ENCODE measurements at places on chromosomes 7 and 10. TPM values are rescaled to one million over a fixed set of nuclear protein-coding genes. Genes with fewer than 3 reads are reported as not detected.

DNA sequence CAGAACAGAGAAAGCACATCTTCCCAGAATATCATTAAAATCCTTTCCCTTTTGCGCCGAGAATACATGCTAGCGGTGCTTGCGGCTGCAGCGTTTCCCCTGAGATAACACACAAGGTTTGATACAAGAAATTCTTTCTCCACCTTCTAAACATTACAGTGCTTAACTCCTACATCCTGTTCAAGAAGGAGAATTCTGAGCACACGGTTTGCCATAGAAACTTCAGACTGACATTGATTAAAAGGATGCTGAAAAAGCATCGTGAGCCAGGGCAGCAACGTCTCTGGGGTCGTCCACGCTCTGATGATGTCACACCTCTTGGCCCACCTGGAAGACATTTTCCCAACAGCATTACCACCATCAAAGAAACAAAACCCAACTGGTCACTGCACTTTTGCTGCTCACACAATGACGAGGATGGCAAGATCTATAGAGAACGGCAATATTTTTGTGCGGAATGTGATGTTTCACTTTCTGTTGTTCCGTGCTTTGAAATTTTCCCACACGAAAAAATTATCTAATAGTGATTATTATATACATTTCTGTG is 27.0 kb upstream of the PRSS1 start:
- no peak for DNase-seq

DNA sequence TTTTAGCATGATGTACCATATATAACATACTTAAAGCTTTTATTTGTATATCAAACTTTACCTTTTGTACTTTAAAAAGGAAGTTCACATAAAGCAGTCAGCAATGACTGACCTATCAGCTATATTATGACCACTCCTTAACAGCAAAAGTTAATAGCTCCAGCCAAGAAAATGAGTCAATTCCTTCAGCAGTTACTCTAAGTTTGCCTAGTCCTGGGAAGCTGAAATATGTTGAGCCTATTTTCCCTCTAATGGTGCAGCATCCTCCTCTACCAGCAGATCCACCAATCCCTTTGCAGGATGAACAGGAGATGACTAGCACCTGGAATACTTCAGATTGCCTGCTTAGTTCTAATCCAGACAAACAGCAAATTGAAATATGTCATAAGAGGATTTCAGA is 64.2 kb downstream of the CUL2 start:
- DNase-seq, result no peak

GRCh38 chr10:2130705-2131305 is 393.5 kb upstream of the ADARB2 start:
- DNase-seq, result no peak

DNA sequence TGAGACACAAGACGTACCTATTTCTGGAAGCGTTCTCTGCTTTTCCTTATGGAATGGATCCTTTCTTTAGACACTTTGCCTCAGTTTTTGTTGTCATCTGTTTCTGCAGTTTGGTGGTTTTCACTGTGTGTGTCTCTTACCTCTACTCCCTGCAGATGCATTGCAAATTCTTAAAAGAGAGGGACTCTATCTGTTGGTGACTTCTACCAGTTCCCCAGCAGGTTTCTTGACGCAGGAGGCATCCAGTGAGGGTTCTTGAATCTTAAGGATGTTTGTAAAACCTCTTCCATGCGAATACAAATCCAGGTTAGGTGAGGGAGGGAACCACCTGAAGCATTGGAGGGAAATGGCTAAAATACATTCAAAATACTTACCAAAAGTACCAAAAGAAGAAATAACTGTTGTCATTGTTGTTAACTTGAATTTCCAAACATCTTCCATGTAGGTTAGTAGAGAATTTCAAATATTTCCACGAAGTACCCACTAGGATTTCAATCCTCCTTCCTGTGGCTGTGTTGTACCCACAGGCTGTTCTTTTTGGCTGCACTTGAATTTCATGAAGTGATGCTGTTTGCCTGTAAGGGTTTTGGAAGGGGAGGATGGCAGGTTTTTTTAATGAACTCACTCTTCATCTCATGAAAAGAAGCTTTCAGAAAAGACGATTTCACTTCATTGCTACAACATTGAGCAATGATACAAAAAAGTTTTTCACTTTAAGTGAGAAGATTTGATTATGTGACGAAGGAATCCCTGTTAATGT is 32.2 kb downstream of the PLXDC2 start:
- no peak for DNase-seq

DNA sequence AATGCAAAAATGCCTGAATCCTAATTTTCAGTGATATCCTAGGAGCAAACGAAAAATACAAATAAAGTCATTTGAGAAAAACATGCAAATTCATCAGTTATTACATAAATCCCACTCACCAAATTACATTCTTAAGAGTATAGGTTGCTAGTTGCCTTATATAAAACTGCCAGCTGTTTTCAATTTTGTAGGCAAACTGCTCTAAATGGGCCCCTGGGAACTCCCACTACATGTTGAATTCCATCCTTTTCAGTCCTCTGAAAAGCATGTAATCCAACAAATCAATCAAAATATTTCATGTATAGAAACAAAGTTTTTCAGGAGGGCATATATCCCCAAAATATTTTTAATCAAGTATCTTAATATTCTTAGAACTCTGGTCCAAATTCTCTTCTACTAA is 2.1 kb upstream of the JMJD1C start:
- DNase-seq, result no peak

GRCh38 chr7:102009628-102010027 is 192.2 kb downstream of the CUX1 start:
- DNase-seq, result peak; percentile 53

DNA sequence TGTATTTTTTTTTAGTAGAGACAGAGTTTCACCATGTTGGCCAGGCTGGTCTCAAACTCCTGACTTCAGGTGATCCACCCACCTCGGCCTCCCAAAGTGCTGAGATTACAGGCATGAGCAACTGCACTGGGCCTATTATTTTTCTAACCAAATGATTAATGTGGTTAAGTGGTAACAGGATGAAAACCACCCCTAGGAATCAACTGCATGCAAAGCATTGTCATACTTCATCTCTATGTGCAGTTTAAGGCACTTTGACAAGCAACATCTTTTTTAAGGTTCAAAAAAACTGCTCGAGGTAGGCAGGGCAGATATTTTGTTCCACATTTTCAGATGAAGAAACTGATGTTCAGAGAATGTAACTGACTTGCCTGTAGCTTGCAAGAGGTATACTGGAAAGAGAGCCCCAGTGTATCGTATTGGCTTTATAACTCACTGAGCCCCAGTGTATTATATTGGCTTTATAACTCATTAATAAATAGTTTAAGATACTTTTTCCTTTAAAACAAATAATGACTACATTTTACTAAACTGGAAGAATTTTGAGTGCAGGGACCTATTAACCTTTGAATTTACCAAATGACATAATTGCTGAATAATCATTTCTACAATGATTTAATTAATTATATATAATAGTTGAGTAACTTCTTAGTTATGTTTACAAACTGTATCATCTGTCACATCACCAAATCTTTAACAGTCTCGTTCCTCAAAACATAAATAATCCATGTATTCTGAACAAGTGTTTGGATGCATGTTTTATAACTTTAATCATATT is 38.1 kb downstream of the RTKN2 start:
- no peak for DNase-seq

DNA sequence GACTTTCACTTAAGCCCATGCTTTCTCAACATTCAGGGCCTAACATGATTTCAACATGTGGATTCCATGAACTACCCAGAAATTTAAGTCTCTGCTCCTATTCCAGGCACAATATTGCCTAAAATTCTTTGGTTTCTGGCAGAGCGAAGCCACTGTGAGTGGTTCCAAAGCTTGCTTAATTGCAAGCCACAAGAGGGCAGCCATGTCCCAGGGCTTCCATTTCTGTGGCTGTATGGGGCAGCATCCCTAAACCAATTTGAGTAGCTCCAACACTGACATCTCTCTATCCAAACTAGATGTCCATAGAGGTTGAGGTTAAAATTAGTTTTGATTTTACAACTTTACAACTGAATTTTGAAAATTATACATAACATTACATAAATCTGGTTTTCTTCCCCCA is 56.3 kb upstream of the MDFIC start:
- DNase-seq, result peak; percentile 56

DNA sequence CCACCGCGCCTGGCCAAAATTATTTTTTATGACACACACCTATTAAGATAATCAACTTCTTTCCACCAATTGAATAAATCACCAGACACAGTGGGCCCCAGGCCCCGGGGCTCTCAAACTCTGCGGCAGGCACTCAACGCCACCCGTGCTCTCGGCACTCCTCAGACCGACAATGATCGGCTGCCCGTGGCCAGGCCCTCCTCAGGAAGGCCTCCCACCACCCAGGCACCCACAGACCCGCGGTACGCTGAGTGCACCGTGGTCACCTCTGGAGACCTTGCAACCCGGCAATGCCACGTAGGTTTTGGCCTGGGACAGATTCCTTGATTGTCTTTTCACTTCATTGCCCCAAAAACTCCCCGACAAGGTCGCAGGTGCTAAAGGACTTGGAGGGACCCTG is 6.9 kb downstream of the RADIL start:
- no peak for DNase-seq

DNA sequence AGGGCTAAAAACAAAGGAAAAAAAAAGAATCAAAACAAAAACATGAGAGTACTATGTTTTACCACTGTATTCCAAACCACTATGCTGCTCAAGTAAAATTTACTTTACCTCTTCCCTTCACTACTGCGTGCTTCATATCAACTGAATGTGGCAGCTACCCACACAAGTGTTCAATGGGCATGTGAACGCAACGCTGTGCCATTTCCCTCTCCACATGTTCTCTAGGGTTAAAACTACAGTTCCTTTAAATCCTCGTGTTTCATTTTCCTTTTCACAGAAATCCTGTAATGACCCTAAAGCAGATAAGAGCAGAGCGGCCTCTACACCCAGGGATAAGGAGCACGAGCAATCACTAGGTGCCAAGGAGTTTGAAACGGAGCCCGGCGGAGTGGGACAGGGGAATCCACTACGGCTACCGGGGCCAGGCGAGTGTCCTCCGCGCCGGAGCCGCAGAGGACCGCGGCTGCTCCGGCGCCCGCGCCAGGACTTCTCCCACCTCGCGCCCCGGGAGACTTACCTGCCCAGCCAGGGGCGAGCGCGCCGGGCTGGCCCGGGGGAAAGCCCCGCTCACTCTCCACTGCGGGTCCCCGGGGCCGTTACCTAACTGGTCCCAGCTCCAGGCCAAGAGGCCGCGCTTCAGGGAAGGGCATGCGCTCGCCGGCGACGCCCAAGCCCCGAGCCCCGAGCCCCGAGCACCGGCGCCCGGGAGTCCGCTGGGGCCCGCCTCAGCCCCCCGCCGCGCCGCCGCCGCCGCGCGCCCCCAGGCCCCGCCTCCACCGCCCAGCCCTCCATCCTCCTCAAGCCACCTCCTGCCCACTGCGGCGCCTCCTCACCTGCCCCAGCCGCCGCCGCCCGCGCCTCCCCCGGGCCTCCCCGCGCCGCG is 711 bp downstream of the NAMPT start:
- DNase-seq, result peak; percentile 75

DNA sequence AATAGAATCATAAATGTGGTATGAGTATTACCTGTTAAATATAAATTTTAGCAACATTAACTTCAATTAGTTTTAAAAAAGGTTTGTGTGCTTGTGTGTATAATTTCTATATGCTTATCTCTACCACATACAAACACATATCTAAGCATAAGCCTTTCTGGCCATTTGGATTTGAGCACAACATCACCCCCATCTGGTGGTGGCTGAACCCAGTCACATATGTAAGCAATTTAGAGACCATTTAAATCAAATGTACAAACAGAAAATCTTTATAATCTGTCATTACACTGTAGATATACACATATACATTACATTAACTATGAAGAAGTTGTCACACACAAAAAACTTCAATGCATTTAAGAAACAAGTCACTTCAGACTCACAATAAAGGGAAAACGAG is 31.7 kb downstream of the GPR22 start:
- peak; percentile 17 for DNase-seq

- DNase-seq, result no peak
These were observed 19.7 kb upstream of the EXOC4 start for GRCh38 chr7:133233142-133233541.

DNA sequence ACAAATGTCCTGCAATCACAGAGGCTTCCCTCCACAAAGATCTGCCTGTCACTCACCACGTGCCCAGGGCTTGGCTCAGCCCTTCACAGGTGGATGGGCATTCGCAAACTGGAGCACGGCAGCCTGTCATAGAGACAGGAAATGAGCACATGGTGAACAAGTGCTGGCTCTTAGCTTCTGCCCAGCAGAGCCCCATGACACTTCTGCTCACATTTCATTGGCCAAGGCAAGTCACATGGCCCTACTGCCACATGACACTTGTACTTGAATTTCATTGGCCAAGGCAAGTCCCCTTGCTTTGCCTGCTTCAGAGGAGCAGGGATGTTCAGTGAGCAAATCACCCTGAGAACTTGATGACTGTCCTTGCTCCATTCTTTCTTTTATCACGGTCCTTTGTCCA is 110.8 kb upstream of the PPP2R2D start:
- no peak for DNase-seq

GRCh38 chr7:155950898-155951553 is 138.8 kb upstream of the SHH start:
- no peak for DNase-seq

DNA sequence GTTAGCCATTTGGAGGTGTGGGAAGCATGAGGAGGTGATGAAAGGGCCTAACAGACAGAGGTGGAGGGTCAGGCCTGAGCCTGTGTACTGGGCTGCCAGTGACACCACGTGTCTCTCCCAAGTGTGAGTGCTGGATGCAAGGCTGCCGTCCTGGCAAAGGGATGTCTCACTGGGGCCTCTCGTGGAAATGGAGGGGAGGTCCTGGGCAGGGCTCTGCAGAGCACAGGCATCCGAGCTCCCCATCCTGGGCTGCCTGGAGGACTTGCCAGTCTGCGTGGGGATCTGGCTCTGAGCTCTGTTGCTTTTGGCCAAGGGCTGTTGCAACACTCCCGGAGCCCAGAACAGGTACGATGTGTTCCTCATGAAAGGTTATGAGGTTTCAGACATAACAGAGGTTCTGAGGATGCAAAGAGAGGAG is 77.3 kb downstream of the GRK5 start:
- DNase-seq, result no peak

GRCh38 chr7:128264477-128264876 is 23.4 kb downstream of the LEP start:
- no peak for DNase-seq

The STEAP2 gene
- total RNA-seq, result 8.3 TPM

The WIPF3 gene
- total RNA-seq, result 1.8 TPM

The CAMK1D gene
- 1.8 TPM for total RNA-seq

The CYP3A7 gene
- total RNA-seq, result 803 TPM

The POU6F2 gene
- total RNA-seq, result 0.88 TPM

The IRF5 gene
- 0.44 TPM for total RNA-seq

The BMPR1A gene
- total RNA-seq, result 58.0 TPM

The ARHGAP22 gene
- 0.52 TPM for total RNA-seq

The TFPI2 gene
- 41.5 TPM for total RNA-seq

The AKR1D1 gene
- total RNA-seq, result 25.4 TPM

The ANKRD22 gene
- total RNA-seq, result 4.2 TPM

The ADCY1 gene
- 2.9 TPM for total RNA-seq
